Cerebellar cortex (tissue), 1 donor: ENCODE measurements at places on chromosomes 7 and 10.

DNA sequence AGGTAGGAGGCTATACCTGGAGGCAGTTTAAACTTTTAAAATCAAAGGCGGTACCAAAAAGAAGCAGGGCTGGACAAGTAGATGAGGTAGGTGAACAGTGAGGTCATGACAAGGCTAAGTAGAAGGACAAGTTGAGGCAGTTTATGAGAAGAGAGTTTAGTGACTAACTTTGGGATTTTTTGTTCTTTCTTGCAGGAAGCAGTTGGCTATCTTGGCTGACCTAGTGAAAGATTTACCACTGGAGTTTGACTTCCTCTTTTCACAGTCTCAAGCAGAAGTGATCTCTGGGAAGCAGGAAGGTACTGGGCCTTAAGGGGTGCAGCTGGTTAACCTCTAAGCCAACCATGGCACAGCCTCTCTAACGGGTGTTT, 26.3 kb downstream of the ENTPD7 start:
- DNase-seq: no peak

GRCh38 chr7:155339474-155339873, 41.8 kb downstream of the INSIG1 start:
- no peak for DNase-seq

- DNase-seq: no peak
These were observed 98.5 kb upstream of the KDM7A start for GRCh38 chr7:140275069-140275965.

DNA sequence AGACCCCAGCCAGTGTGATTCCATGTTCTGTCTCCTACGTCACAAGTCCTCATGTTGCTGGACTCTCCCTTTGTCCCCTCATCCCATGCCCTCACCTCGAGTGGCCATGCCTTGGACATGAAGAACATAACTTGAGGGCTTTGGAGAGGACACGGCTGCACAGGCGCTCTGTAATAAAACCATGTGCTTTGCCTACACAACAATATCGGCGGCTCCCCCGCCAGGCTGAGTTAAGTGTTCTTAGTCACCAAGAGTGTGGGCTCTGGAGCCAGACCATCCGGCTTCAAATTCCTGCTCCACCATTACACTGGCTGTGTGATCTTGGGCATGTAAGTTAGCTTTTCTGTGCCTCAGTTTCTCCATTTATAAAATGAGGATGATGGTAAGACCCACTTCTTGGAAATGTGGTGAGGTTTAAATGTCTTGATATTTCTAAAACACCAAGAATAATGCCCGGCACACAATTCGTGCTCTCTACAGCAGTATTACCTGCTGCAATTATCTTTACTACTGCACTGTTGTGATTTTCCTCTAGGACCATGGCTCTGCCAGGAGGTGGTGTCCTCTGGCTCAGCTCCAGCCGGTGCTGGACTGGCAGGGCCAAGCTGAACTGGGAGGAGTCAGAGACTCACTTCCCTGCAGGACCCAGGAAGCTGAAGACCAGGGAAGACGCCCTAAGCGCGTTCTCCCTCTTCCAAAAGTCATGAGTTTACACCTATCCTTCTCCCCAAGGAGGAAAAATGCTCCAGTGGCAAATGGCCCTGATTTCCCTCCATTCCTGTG, 15.7 kb downstream of the SLIT1 start:
- peak; percentile 47 for DNase-seq

DNA sequence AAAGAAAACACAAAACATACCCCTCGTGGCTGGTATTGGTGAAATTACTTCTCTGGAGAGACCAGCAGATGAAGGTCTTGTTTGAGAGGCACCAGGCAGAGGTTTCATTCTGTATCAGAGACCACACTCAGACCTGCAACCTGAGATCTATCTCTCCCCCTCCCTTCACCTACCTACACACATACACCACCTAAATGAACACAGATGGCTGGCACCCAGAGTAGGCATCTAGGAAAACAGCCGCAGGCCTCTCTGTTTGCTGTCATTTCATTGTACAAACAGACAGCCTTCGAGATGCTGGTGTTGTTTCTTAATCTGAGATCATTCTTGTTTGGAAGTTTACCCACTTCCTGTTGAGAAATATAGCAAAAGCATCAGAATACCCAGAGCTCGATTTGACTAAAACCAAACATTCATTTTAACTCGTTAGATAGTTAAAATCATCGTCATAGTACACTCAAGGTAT, 173.9 kb upstream of the SLC25A13 start:
- no peak for DNase-seq

- no peak for DNase-seq
These were observed 749.4 kb downstream of the XPNPEP1 start for GRCh38 chr10:109173937-109174336.

DNA sequence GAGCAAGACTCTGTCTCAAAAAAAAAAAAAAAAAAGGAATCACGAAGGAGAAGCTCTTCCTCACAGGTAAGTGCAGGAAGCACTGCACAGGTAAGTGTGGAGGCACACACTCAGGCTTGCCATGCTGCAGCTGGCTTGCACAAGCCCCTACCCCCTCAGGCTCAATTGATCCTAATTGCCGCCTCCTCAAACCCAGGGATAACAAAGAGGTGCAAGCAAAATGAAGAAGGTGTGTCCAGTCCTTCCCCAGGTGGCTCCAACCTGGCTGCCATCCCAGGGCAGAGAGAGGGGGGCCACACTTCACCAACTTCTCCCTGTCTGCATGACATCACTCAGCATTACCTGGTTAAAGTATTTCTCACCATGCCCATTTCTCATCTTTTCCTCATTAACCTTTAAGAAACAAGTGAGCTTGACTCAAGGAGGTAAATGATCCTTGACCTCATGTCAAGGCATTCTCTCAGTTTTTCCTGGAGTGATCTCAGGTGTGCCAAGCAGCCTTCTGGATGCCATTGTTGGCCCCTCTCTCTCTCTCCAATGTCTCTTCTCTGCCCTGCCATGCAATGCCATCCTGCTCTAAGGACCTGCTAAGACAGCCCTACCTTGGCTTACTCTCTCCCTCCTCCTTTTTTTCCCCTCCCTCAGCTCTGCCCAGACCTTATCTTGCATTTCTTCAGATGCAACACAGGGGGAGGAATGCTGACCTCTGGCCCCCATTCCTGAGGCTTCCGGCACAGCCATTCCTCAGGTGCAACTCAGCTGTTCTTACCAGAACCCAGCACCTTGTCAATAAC, 13.0 kb upstream of the TRPV6 start:
- no peak for DNase-seq

DNA sequence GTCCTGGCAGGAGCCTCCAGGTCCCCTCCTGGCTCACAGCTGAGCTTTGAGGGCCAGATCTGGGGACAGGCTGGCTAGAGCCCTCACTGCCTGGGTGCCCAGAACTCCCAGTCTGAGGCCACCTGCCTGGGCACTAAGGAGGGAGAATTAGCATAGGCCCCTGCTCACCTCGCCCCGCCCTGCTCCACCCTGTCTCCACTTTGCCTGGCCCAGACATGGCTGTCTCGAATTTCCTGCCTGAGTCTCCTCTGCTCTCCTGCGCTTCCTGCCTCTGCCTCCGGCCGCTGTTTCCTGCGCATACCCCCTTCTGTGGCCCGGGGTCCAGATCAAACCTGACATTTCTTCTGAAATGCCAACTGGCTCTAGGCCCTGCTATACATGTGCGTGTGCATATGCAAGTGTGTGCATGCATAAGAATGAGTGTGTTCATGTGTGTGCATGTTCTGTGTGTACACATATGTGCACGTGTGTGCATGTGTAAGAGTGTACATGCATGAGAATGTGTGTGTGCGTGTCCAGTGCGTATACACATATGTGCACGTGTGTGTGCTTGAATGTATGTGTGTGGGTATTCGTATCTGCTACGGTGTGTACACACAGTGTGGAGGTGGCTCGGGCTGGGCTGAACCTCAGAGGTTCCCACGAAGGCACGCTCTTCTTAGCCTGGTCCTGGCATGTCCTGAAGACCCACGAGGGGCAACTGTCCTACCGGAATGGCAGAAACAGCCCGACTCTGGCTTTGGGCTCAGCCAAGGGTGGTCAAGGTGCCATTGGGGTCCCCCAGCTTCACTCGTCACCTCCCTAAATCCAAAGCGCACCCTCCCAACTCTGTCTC, 64.9 kb downstream of the MYL10 start:
- DNase-seq: no peak

- peak; percentile 31 for DNase-seq
These were observed 455.3 kb downstream of the REEP3 start for GRCh38 chr10:63976538-63976937.

GRCh38 chr7:4386190-4386589, 295.9 kb upstream of the FOXK1 start:
- DNase-seq: no peak

GRCh38 chr10:68302503-68302823, 29.4 kb upstream of the HNRNPH3 start:
- no peak for DNase-seq
